ENCODE measurements at places on chromosomes 11 and 22.
A peak's percentile ranks its signal among the peaks of the same experiment; 100 is the strongest.

DNA sequence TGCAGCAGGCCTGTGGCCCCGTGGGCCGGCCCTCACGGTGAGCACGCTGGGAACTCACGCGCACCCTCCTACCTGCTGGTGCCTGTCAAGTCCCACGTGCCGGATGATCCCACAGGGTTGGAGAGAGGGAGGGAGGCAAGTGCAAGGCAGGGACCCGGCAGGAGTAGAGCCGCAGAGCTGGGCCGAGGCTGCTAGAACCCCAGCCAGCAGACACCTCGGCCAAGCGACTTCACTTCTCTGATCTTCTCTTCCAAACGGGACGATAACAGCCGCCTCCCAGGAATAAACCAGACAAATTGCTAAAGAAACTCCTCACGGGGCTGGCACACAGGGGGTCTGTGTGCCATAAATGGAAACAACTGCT, 1232.8 kb downstream of the TBC1D22A start:
- no peak for DNase-seq

DNA sequence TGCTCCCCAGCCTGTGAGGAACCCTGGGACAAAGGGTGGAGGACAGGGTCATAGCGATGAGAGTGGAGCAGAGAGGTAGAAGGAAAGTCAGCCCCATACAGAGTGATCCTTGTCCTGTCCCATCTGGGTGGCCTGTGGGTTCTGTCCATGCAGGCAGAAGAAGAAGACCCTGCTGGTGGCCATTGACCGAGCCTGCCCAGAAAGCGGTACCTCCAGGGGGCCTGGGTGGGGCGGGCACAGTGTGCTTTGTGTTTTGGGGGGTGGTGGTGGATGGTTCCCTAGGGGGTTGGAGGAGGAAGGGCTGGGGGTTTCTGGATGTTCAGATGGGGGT, 7.9 kb downstream of the SIDT2 start:
- DNase-seq: no peak

DNA sequence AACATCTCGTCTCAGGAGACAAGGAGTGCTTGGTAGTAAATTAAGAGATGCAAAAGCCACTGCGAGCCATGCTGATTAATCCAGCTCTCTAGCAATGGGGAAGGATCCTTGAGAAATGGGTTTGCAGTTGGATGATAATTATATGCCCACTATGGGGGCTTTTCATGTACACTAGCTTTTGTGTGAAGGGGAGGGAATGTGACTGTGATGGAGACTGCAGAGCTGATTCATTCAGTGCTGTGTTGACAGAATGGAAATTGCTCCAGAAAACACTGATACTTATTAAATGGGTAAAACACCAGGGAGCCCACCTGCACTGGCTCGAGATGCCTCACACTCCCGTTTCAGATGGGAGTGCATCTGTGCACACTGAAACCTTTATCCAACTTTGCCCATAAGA, 37.0 kb upstream of the KIRREL3 start:
- DNase-seq: no peak

GRCh38 chr11:129364143-129364654, 11.4 kb upstream of the BARX2 start:
- DNase-seq: peak; percentile 56

GRCh38 chr11:128405714-128406662, 181.4 kb downstream of the ETS1 start:
- DNase-seq: no peak

DNA sequence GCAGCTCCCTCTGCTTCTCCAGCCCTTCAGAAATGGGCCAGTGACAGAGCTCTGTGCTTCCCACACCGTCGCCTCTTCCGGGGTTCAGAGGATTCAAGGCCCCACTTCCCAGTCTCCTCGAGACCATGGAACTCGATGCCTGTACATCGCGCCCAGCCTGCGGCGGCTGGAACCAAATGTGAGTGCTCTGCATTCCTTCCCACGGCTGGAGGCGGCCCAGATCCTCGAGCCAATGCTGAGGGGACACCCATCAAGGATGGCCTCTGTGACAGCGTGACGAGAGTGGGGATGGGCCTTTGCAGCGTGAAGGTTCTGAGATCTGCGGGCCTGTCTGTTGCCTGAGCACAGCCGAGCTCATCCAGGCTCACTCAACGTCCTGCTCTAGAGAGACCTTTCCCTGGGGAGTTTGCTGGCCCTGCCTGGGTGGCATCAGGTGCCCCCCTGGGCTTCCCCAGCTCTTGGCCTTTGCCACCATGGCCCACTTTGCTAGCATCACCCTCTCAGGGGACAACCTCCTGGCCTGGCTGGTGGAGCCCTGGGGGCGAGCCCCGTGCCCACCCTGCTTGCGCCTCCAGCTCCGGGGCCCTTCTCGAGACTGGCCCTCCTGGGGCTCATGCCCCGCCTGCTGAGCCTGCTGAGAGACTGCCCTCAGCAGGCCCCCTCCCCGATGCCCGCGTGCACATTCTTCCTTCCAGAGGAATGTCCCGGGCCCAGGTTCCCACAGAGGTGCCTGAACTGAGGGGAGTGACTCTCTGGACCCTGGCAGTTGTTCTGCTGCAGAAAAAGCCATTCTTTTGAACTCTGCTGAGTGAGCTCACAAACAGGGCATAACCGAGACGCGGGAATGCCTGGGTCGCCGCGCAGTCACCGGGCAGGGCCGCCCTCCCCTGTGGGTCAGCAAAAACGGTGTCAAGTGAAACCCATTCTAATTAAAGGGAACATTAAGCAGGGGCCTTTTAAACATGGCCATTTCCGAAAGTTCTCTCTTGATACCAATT, 7.3 kb upstream of the MYEOV start:
- no peak for DNase-seq

GRCh38 chr11:72851726-72852125, 37.5 kb downstream of the ATG16L2 start:
- DNase-seq: no peak

DNA sequence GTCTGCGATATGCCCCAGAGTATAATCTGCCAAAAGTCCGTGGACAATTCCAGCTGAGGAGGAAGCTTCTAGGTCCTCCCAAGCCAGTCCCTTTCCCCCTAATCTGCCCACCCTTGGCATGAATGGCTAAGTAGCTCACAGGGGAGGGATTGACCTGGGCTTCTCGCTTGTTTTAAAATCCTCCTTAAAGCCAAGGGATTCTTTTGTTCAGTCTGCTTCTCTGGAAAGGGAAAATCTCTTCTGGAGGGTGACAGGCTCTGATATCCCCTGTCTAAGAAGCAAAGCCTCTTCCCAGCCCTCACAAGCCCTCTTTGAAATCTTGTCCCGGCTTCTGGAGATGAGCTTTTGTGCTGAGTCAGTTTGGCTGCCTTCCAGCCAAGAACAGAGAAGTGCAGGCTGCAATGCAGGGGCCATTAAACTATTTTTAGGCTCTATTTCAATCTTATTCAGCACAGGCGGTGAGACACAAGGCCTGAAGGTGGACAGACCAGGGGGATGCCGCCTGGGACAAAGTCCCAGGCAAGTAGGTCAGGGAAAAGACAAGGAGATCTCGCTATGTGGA, 23.9 kb downstream of the NEFH start:
- no peak for DNase-seq

- no peak for DNase-seq
These were observed 144.6 kb downstream of the LDLRAD3 start for GRCh38 chr11:36088266-36088972.

DNA sequence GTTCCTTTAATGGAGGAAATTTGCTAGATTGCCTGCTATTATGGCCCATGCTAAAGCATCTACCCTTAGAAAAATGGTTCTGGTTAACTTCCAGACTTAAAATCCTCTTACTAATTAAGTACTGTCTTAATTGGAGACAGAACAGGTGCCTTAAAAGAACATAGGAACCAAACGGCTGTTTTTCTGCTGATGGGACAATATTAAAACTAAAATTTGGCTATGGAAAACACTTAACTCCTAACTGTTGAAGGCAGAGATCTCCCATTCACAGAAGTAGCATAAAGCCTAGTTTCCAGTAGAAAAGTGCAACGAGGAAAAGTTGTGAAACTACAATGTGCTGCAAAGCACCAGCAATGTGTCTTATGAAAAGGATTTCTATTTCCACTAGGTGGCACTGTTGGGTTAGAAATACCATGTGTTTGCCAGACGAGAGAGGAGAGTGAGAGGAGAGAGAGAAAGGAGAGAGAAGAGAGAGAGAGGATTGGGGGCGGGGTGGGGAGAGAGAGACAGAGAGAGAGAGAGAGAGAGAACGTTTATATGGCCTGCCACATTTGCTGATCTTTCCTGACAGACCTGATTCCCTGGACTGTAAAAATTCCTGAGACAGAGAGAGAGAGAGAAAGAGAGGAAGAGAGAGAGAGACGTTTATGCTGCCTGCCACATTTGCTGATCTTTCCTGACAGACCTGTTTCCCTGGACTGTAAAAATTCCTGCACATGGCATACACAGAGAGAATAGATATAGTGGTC, 51.5 kb downstream of the FAM181B start:
- DNase-seq: no peak

DNA sequence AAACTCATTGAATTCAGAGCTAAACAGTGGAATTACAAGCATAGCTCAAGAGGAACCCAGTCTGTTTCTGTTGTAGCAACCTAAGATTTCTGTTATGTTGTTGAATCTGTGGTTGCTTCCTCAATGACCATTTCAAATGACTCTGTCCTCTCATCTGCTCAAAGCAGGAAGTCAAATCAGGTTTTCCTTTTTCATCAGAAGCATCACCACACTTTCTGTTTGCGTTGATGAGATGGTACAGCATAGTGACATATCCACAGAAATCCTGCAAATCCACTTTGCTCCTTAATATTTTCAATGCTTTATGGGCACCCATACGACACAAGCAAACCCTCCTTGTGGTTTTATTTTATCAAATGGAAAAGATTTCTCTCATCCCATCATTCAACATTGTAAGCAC, 12.6 kb upstream of the UCP2 start:
- DNase-seq: no peak

DNA sequence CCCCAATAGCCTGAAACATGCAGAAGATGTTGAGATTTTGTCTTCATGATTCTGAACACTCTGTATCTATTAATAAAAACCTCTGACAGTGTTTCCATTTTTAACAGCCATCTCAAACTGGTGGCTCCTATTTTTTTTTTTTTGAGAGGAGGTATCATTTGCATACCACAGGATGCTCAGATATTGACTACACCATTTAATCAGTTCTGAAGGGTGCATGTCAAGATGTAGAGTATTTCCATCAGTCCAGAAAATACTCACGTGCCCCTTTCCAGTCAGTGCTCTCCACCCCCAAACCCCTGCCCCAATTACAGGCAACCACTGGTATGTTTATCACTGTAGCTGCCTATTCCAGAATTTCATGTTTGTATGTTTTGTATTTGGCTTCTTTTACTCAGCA, 85.3 kb upstream of the SORL1-AS1 start:
- DNase-seq: no peak

DNA sequence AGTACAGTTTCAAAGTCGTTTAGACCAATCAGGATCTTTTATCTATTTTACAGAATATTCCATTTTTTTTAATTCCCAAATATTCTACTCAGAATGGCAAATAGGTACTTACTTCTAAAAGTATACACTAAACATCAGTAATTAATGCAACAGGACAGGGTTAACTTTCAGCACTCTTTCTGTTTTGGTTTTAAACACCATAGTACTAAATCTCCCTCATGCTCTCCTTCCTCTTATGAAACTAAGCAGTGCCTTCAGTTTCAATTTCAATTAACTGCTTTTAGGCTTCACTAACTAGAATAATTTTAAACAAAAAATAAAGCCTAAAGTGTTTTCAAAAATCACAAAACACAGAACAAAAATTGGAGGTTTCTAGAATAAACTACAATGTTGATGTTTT, 57.9 kb downstream of the NOX4 start:
- no peak for DNase-seq

DNA sequence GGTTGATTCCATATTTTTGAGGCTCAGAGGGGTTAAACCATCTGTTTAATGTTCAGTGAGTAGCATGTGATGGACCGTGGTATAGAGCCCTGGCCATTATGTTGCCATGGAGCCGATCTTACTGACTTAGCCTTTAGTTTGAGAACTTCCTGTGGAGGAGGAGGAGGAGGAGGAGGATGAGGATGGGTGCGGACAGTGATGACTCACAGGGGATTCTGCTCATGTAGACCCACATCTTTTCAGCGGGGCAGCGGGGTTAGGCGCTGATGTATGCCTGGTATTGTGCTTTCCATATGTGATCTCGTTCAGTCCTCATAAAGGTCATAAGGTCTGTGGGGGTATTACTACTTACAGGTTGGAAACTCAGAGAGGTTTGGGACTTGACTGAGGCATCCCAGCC, 13.9 kb downstream of the STX3 start:
- DNase-seq: no peak

- no peak for DNase-seq
These were observed 15.4 kb upstream of the DDX6 start for GRCh38 chr11:118806400-118806799.

- DNase-seq: no peak
These were observed 12.7 kb downstream of the LINC01488 start for GRCh38 chr11:69493931-69494821.

DNA sequence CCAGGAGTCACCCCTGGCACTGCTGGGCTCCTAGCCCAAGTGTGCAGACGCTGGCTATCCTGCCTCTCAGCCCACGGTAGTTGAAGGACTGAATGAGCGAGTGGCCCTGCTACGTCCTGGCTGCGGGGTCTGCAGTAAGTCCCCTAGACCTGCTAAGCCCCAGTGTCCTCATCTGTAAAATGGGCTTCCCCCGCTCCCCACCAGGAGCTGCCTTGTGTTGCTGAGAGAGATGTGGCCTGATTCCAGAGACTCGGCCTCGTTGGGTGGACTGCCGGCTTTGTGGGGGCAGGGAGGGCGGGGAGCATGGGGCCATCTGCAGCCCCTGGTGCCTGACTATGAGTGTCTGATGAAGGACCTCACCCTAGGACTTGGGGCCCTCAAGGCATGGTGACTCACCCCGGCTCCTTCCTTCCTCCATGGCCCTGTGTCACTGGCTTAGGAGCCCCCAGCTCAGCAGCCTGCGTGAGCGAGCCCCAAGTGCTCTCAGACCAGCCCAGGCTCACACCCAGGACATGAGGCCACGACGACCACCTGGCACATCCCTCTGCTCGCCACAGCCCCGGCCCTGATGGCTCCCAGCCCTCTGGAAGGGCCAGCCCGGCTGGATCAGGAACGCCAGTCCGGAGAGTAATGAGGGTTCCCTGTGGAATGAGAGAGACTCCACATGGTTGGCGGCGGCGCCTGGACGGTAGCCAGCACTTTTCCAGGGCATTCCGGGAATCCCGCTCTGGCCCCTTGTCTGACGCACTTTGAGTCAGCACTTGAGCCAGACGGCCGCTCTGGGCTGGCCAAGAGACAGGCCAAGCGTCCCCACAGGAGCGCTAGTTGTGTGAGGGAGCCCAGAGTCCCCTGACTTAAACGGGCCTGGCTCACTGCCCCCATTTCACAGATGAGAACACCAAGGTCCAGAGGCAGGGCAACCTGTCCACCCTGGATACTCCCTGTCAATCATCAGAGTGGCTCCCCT, 50.5 kb upstream of the SHISAL1 start:
- no peak for DNase-seq

- DNase-seq: no peak
These were observed 25.1 kb downstream of the FBXO7 start for GRCh38 chr22:32499666-32500065.

GRCh38 chr22:50473088-50473487, 1.7 kb downstream of the SBF1 start:
- DNase-seq: no peak

- DNase-seq: no peak
These were observed 160.8 kb upstream of the NECTIN1 start for GRCh38 chr11:119889728-119890280.

Data from stimulated activated CD8-positive, alpha-beta memory T cell treated with anti-CD3 and anti-CD28 coated beads, Interleukin-7, amount 100 ng/mL, for 48 hours (primary cell).